Renal cortex interstitium (tissue), 15 donors: ENCODE measurements at places on chromosomes 13 and 19. TPM values are rescaled to one million over a fixed set of nuclear protein-coding genes. Genes with fewer than 3 reads are reported as not detected.

The ARHGAP45 gene
- polyA plus RNA-seq: 15.4 TPM

The CYP2A6 gene
- 0.24 TPM for polyA plus RNA-seq

The UHRF1 gene
- polyA plus RNA-seq: 27.3 TPM

The AZU1 gene
- polyA plus RNA-seq: 1.4 TPM

The TMEM255B gene
- 10.7 TPM for polyA plus RNA-seq

The TSSK6 gene
- 1.3 TPM for polyA plus RNA-seq

DNA sequence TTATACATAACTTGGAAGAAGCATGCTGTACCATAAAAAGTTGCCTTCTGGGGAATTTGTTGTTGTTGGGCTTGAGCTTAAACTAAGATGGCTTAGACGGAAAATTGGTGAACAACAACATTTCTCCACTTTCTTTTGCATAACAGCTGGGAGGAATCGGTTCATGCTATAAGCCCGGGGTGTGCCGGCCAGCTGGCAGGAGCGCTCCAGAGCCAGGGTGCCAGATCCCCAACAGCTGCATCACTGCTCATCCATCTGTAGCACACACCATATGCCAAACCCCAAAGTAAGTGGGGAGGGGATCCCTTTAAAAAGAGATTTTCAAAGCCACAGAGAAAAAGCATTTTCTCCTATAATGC lies 419.5 kb upstream of the ARGLU1 start:
- no peak for DNase-seq

DNA sequence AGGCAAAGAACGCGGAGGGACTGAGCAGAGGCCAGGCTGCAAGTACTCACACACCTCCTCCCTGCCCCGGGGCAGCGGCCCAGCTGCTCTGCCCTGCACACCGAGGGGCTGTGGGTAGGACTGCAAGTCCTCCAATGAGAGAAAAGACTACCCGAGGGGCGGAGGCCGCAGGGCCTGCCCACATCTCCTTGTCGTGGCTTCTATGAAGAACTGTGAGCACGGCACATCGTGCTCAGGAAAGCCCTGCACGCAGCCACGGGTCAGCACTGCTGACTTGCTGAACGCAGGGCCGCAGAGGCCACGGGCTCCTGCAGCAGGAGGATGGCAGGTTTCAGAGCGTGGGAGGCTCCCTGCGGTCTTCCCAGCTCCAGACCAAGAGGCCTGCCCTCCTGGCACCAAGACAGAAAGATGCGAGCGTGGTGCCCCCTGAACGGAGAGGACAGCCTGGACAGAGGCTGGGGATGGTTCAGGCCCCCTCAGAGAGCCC lies 37.4 kb downstream of the CEBPG start:
- DNase-seq: no peak

DNA sequence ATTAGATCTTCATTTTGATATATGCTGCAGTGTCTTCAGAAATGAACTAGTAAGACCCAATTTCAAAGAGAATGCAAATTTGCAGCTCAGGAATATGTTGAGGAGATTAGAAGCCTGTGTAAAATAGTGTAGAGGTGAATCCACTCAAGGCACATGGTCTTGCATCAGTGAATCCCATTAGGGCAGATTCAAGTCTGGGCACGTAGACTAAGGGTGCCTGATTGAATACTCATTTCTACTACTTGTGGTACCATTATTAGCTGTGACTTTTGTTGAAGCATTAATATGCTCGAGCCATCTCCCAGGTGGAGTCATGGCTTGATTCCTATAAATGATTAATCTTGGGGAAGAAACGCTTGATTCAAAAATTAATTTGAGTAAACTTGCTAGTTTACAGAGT lies 129.4 kb downstream of the AKAP11 start:
- DNase-seq: peak; percentile 24

DNA sequence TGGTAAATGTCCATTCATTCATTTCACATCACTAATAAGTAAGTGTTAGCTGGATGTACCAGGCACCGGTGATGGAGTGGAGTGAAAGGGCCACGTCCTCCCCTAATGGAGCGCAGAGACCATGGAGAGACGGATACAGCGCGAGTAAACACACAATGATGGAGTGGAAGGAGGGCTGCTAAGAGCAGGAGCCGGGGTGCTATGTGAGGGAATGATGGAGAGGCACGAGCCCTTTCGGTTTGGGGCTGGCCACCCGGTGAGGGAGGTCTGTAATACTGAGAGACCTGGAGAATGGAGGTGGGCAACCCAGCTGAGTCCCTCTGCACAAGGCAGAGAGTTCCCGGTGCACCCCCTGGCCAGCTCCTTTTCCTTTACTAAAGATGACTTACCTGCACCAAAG lies 53.7 kb downstream of the PEPD start:
- DNase-seq: no peak

DNA sequence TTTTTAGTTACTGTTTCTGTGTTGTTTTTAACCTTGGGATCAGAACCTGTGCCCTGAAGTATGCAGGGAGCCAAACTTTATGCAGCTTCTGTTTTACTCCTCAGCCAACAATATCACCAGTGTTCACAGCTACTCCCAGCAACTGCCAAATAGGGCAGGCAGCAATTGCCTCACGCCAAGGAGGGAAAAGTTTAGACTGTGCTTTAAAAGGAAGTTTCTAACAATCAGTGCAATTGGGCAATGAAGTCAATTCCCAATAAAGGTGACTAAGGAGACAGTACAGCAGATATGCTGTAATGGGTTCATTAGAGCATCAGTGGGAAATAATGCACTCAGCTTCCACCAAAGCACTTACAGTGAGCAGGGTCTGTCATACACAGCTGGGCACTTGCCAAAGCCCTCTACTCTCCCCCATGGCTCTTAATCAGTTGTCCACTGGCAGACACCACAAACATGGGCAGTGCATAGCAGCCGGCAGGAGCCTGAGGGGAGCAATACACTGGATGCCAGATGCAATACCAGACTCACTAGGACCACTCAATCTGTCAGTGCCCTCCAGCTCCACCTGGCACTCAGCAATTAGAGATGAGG lies 19.3 kb downstream of the ENOX1 start:
- no peak for DNase-seq

DNA sequence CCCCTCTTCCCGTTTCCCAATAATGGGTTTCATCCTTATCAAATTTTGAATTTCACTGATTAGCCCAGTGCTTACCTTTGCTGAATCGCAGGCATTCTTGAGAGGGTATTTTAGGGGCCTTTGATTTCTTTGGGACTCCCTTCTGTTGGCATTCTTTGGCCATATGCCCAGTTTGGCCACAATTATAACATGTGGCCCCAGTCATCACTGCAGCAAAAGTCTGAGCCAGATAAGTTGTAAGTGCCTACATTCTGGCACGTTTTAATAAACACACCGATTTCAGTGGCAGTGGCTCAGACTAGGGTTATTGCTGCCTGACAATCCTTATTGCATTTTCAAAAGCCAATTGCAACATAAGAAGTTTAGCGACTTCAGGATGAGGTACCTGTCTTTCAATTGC lies 41.4 kb downstream of the ZNF726 start:
- DNase-seq: no peak

GRCh38 chr19:34461375-34462100 lies 20.0 kb upstream of the WTIP start:
- no peak for DNase-seq

DNA sequence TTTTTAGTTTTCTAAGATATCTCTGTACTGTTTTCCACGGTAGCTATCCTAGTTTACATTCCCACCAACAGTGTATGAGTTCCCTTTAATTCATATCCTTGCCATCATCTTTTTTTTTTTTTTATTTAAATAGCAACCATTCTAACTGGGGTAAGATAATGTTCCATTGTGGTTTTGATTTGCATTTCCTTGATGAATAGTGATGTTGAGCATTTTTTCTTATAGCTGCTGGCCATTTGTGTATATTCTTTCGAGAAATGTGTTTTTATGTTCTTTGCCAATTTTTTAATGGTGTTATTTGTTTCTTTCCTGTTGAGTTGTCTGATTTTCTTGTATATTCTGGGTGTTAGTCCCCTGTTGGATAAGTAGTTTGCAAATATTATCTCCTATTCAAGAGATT lies 454.8 kb downstream of the DACH1 start:
- DNase-seq: no peak

GRCh38 chr19:4457654-4458395 lies at the start of gene UBXN6:
TSS of gene UBXN6 (minus strand) at chr19:4457794. CDS start at chr19:4457697, 97 bp downstream.
- DNase-seq: peak; percentile 96

GRCh38 chr13:79060216-79060615 lies 345.8 kb downstream of the RBM26 start:
- DNase-seq: no peak

GRCh38 chr13:105050686-105051085 lies 1484.8 kb downstream of the EFNB2 start:
- DNase-seq: no peak
